Astrocyte (in vitro differentiated cells and primary cell): ENCODE measurements at places on chromosomes 1 and 21. TPM values are rescaled to one million over a fixed set of nuclear protein-coding genes. Genes with fewer than 3 reads are reported as not detected.

GRCh38 chr1:110736900-110737605 is 62.3 kb upstream of the KCNA3 start:
- no peak for DNase-seq
- H3K4me3 ChIP-seq: no peak overlapping the region
- no peak overlapping the region for H3K27ac ChIP-seq
- peaks cover 1% of the 10 kb centered on the region for H3K27me3 ChIP-seq
- no peaks in the 10 kb centered on the region for H3K36me3 ChIP-seq

- H3K4me1 ChIP-seq: no peaks in the 10 kb centered on the region
- no peaks in the 10 kb centered on the region for H3K36me3 ChIP-seq
- H3K27me3 ChIP-seq: no peaks in the 10 kb centered on the region
- no peak overlapping the region for H3K4me3 ChIP-seq
These were observed 6.1 kb upstream of the AKR1A1 start for GRCh38 chr1:45544530-45544929.

DNA sequence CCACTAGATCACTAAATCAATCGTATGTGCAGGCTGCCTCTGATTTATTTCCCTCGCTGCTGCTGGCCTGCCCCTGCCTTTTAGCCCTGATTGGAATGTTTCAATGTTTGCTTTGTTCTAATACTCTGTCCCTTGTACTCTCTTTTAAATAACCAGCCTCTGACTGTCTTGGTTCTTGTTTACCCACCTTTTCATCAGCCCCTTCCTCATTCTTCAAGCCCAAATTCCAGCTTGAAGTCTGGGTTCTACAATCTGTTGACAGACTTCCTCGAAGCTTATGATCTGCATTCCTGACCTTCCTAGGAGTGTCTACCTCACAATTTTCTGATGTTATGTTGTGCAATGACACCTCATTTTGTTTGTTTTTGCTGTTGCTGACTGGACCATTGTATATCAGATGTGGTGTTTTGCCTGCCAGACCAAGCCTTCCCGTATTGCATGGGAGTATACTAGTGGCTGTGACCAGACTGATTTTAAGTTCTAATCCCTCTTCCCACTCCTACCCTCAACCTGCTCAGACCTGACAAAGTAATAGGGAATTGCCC is 46.6 kb upstream of the APOBEC4 start:
- peak; percentile 17 for DNase-seq
- H3K4me3 ChIP-seq: no peak overlapping the region
- no peaks in the 10 kb centered on the region for H3K4me1 ChIP-seq
- no peak overlapping the region for H3K27ac ChIP-seq
- no peaks in the 10 kb centered on the region for H3K36me3 ChIP-seq

GRCh38 chr1:169196581-169196980 is 90.1 kb downstream of the ATP1B1 start:
- DNase-seq: peak; percentile 6
- H3K27ac ChIP-seq: no peak overlapping the region
- no peaks in the 10 kb centered on the region for H3K36me3 ChIP-seq
- H3K4me3 ChIP-seq: no peak overlapping the region
- H3K27me3 ChIP-seq: no peaks in the 10 kb centered on the region

RAB7B gene
- total RNA-seq: 6.6 and 8.1 TPM in 2 replicates

PLPPR4 gene
- total RNA-seq: 0.07 TPM in 2 replicates

GRCh38 chr1:1799716-1800115 is 21.4 kb upstream of the NADK start:
- no peaks in the 10 kb centered on the region for H3K4me1 ChIP-seq
- no peak overlapping the region for H3K4me3 ChIP-seq
- H3K36me3 ChIP-seq: peaks cover 65% of the 10 kb centered on the region
- no peak overlapping the region for H3K27ac ChIP-seq
- no peak for DNase-seq

PEAR1 gene
- total RNA-seq: 8.5 and 17.3 TPM in 2 replicates
